ENCODE measurements at places on chromosomes 7 and 10.
A peak's percentile ranks its signal among the peaks of the same experiment; 100 is the strongest.

DNA sequence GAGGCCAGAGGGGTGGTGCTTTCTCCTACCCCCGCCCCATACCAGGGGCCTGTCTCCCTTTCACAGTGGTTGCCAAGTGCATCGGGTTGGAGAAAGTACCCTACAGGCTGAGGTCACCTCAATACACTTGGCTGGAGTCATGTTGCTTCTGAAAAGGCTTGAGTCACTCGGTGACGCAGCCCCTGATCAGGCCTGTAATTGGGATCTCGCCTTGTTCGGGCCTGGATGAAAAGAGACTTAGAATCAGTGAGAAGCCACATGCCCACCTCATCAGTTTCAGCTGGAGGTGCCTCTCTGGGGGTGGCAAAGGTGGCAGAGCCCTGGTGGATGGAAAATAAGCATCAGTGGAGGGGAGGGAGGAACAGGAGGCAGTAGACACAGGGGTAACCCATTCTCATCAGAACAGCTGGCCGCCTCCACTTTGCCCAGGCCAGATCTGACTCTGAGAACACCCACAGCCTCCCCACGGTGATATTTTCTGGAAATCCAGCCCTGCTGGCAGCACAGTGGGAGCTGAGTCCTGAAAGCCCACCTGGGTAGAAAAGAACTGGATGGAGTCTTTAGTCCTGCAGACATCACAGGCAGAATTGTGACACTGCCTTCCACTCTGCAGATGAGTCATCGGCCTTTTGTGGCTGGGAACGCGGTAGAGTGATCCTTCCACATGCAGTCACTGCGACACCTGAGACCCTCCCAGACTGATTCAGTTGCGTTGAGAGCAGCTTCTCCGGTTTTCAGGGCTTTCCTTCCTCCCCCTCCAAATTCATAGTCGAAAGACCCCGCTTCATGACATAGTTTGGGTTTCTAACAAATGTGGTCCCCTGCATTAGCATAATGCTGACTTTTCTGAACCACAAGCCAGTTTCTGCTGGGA is 108.0 kb downstream of the GRK5 start:
- peak; percentile 44 for DNase-seq

DNA sequence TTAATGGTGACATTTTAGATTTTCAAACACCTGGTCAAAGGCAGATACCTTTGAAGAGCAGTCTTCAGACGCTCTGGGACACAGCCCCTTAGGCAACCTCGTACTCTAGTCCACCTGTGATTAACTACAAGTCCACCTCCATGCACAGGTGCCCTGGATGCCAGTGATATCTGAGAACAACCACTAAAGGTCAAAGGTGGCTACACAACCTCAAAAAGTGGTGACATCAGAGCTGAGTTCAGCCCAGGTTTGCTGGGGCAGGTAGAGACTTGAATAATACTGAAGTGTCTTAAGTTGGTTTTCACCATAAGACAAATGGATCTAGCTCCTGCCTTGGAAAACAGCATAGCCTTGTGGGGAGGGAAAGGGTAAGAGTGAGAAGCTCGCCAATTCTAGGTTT is 143.4 kb upstream of the ADO start:
- no peak for DNase-seq

- no peak for DNase-seq
Measured at GRCh38 chr7:84538268-84538667, 343.7 kb upstream of the SEMA3A start.

GRCh38 chr10:61398366-61399129 is 54.6 kb downstream of the TMEM26 start:
- DNase-seq: no peak

DNA sequence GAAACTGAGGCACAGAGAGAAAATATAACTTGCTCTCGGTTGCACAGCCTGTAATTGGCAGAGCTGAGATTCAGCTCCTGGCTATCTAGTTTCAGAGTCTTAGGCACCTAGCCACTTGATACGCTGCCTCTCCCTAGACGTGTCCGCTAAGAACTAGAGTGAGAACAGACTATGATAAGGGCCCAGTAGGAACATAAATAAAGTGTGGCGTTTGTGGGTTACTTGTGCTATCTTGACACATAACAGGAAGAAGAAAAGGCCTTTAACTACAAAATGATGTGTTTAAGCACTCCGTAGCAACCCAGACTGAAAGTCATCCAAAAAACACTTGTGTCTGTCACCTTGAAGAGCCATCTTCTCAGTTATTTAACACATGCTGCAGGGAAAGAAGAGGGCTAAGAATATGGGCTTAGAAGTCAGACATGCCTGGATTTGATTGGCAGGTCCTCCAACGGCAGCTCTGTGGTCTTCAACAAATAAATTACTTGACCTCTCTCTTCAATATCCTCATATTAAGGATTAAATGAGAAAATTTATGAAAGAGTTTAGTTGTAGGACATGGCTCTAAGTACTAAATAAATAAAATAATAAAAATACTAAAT is 96.2 kb downstream of the SGMS1 start:
- no peak for DNase-seq

DNA sequence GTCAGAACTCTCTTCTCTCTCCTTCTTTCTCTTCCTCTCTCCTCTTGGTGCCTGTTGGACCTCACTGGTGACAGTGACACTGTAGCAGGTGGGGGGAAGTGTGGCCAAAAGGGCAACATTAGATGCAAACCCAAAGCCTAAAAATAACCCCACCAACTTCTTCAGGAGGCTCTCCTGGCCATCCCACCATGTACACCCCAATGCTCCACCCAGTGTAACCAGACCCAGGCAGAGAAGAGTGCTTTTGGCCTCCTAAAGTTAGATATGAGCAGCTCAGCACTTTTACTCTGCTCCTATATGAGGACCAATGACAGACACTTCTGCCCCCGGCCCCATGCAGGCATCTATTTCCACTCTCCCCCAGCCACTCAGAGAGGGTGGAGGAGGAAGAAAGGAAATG is 5.5 kb downstream of the MYOZ1 start:
- no peak for DNase-seq

DNA sequence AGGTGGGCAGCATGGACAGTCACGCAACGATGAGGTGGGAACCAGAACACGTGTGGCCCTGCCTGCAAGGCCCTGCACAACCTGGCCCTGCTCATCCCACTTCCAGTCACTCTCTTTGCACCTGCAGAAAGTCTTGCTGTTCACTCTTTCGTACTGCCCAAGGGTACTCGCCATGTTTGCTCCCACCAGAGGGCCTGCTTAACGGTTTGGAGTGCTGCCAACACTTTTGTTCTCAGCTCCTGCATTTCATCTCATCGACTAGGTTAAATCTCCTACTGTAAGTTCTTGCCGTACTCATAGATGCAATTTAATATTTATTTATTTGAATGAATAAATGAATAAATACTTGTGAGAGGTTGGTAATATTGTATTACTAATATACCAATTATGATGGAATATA is 315.3 kb downstream of the SDK1 start:
- no peak for DNase-seq

DNA sequence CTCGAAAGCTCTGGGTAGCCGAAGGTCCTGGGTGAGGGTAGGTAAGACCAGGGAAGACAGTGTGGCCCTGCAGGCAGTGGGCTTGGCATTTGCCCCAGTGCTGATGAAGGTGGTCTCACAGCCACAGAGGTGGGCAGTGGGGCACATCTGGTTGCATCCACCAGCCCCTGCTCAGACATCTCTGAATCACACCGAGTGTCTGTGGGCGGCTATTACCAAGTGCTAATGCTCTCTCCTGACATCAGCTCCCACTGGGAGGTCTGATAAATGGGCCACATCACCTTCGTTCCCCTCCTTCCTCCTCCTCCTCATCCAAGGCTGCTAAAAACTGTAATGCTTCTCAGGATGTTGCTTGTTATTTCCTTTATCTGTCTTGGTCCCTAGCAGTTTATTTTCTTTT is 330.9 kb upstream of the COBL start:
- DNase-seq: no peak

DNA sequence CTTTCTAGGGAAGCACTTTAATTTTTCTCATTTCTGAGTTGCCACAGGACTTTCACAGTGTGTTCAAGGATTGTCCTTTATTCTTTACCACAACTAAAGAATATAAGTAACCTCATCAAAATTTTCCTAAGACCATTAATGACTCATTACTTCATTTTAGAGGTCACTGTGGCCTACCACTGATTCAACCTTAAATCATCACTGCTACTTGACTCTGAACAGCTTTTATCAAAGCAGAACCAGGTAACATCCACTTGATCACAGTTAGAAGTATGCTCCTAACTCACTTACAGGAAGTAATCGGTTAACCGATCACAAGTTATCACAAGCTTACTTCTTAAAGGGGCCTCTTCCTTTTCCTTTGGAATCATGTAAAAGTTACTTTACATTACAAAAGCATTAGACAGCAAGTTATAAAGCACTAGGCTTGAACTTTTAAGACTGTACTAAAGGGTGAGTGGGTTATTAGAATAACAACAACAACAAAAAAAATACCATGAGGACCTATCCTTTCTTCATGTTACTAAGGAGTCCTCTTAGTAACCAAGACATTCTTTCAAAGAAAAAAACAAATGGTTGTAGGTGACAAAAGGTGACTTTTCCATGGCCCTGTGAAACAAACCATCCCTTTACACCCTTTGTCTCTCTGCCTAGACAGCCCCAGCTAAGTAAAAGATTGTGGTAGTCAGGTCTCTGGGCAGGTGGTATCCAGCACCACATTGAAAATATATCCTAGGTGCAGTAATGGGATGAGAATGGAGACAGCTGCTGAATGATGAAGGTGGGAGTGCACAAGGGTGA is 40.0 kb upstream of the PDK4 start:
- DNase-seq: no peak

DNA sequence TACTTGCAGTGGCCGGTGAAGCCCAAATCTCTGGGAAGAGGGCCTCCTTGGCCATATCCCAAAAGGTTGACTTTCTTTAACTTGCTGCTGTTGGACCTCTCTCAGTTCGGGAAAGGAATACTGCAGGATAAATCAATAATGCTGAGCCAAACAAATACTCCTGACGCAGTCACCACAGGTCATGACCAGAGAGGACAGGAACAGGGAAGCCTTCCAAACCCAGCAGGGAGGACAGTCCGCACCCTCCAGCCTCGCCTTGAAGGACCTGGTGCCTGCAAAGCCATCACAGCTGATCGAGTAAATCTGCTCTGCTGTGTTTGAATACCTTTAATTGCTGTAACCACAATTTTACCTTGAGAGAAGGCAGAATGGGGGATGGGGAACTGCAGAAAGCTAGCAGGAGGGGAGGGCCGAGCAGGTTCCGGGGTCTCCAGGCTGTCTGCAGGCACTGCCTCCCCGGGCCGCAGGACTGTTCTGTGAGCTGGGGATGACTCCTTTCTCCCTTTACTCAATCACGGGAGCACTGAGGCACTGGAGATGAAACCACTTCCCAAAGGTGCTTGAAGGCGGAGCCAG is 20.8 kb upstream of the INSIG1 start:
- no peak for DNase-seq

GRCh38 chr7:51126324-51126723 is 190.3 kb downstream of the COBL start:
- DNase-seq: no peak

DNA sequence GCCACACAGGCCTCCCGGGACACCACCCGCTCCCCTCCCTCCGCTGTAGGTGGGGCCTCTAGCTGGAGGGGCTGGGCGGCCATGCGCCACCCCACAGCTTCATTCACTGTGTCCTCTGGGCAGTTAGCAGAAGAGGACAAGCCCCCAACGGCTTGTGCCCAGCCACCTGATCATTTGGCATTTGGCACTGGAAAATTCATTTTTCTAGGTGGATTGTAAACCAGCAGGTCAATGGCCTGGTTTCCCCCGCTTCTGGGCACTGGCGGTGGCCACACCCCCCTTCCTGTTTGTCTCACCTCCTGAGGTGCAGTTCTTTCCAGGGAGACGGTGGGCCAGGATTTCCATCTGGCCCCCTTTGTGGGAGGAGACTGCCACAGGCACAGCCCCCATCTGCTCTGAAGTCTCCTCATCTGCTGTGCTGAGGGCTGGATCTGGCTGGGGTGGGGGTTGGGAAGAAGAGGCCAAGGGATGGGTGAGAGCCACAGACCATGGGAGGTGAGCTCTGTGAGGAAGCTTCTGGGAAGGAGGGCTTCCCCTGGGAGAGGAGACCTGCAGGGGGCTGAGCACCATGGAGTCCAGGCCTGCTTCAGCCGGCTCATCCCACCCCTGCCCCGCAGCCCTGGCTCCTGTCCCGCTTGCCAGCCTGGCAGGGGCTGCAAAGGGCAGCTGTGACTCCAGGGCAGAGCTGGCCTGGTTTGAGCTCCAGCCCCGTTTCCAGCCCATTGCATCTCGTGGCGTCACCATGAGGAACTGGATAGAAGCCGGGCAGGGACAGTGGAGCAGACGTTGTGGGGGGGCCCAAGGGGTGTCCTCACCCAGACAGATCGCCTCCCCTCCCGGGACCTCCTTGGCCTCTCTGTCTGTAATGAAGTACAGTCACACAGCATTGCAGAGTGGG is 40.1 kb upstream of the SLC29A3 start:
- DNase-seq: no peak

- no peak for DNase-seq
Measured at GRCh38 chr7:50959991-50960390, 177.3 kb upstream of the GRB10 start.

DNA sequence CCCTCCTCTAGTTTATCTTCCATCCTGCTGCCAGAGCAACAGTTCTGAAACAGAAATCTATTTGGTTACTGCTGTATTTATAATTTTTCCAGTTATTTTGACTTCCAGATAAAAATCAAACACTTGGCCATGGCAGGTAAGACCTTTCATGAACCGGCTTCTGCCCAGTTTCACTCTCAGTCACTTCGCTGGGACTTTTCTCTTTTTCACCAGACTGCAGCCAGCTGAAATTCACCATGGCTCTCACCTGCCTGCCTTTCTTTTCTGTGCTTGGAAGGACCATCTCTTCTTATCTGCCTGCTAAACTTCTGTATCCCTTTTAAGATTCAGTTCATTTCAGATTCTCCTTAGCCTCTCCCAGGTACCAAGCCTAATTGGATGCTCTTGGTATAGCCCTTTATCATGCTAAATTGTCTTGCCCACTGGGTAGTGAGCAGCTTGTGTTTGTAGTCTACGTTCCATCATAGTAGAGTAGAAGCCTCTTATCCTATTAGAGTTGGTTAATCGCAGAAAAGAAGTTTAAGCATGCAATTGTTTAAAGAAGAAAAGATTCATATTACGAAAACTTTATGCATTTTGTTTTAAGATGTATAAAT is 71.7 kb downstream of the TAF3 start:
- no peak for DNase-seq

GRCh38 chr7:2820508-2820934 is 23.6 kb downstream of the GNA12 start:
- DNase-seq: no peak

DNA sequence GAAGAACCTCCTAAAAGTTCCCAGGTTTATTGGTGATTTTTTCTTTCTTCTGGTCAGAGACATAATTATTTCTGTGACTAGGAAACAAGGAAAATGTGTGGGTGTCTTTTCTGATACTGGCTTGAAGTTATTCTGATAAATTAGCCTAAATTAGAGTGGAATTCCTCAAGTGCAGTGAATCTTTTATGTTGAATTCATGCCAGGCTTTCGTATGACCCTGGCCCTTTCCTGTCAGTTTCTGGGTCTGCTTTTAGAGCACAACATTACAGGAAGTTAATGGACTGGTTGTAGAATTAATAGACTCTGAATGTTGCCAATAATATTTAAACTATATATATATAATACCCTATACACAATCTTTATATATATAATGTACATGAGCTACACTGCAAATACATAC is 230.6 kb upstream of the KIAA1217 start:
- no peak for DNase-seq

- DNase-seq: no peak
Measured at GRCh38 chr10:68333058-68333395, 299 bp upstream of the PBLD start.

GRCh38 chr7:27245798-27246691 is 3.4 kb downstream of the EVX1 start:
- peak; percentile 37 for DNase-seq

GRCh38 chr7:29588212-29588611 is 24.6 kb downstream of the PRR15 start:
- no peak for DNase-seq
